Gastrocnemius medialis (tissue), 4 donors: ENCODE measurements at places on chromosomes 2 and 18.

DNA sequence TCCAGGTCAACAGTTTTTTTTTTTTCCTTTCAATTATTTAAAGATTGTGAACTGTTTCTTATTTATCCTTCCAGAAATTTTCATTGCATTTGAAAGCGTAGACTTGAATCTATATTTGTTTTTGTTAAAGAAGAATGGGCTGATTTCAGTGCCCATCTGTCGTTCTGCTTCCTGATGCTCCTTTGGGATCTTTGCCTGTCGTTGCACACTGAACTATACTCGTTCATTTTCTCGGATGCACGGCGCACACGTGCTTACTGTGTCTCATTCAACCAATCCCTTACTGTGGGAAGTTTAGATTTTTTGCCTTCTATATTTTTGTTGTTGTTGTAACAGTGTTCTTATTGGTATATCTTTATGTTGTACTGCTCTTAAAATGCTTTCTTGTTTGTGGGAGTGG lies 149.7 kb downstream of the VAPA start:
- no peak for DNase-seq

GRCh38 chr18:70781860-70782453 lies 493.1 kb downstream of the SOCS6 start:
- DNase-seq = no peak

GRCh38 chr2:215811003-215811402 lies 202.3 kb downstream of the MREG start:
- DNase-seq = no peak

GRCh38 chr2:181165199-181165868 lies 184.9 kb downstream of the UBE2E3 start:
- DNase-seq = no peak

DNA sequence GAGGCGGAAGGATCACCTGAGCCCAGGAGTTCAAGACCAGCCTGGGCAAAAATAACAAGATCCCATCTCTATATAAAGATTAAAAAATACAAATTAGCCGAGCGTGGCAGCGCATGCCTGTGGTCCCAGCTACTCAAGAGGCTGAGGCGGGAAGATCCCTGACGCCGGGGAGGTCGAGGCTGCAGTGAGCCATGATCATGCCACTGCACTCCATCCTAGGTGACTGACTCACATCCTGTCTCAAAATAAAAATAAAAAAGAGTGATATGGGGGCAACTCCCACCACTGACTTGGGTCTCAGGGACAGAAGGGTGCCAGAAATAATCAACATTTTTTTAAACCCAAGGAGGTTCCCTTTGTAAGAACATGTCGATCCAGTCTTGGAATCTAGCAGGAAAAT lies 37.6 kb downstream of the ZNF516 start:
- DNase-seq = peak; percentile 8

DNA sequence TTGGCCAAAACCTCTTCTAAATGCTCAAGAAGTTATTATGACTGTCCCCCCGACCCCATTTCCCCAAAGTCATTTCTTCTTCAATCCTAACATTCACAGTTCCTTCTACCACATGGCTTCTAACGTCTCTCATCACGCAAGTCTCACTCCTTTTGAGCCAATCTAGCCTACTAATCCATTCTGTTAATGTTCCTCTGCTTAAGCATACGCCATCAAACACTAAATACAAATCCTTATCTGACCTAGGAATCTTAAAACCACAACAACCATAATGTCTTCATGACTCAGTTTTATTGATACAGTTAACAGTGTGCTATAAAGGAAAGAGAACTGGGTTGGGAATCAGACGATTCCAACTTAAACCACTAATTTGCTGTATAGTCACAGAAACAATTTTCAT lies 23.9 kb downstream of the HNRNPLL start:
- no peak for DNase-seq

- DNase-seq = no peak
Observed at GRCh38 chr2:148545390-148546256, 98.9 kb upstream of the EPC2 start.

- DNase-seq = peak; percentile 27
Observed at GRCh38 chr2:236661762-236662110, 92.1 kb downstream of the ACKR3 start.

- DNase-seq = no peak
Observed at GRCh38 chr2:69202327-69202726, 184.7 kb downstream of the GFPT1 start.

DNA sequence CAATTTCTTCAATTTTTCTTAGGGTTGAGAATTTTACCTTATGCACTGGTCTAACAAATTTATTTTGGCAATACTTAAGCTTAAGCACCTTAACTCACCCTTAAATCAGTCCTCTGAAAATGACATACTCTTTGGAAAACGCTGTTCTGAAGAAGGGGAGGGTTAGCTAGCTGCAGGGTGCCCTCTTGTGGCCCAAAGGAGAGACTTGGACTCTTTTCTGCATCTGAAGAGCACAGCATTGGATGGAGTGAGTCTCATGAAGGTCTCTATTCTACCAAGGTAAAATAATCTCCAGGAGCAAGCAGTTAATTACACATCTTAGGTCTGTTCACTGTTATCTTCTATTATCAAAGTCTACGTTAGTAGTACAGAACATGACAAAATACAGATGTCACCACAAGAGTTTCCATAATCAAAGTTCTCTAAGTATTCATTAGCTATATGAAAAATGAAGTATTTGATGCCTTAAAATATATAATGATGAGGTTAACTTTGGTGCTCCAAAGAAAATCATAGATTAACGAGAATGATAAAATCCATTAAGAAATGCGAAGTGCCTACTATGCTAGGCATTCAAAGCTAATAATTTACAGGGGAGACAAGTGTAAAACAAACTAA lies 24.4 kb downstream of the PUM2 start:
- peak; percentile 23 for DNase-seq

- DNase-seq = no peak
Observed at GRCh38 chr2:159506202-159506601, 110.1 kb downstream of the BAZ2B start.

- peak; percentile 38 for DNase-seq
Observed at GRCh38 chr2:44291281-44292248, 16.3 kb downstream of the SLC3A1 start.

DNA sequence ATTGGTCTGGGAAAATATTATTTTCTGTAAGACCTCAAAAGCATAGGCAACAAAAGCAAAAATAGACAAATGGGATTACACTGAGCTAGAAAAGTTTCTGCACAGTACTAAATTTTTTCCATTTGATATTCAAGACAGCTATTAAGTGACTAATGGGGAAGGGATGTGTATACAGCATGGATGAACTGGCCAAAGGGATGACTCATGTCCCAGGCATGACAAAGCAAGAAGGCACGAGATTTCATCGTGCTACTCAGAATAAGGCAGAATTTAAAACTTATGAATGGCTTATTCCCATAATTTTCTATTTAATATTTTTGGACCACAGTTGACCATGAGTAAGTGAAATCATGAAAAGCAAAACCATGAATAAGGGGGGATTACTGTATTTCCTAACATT lies 1250.1 kb upstream of the GYPC start:
- no peak for DNase-seq

DNA sequence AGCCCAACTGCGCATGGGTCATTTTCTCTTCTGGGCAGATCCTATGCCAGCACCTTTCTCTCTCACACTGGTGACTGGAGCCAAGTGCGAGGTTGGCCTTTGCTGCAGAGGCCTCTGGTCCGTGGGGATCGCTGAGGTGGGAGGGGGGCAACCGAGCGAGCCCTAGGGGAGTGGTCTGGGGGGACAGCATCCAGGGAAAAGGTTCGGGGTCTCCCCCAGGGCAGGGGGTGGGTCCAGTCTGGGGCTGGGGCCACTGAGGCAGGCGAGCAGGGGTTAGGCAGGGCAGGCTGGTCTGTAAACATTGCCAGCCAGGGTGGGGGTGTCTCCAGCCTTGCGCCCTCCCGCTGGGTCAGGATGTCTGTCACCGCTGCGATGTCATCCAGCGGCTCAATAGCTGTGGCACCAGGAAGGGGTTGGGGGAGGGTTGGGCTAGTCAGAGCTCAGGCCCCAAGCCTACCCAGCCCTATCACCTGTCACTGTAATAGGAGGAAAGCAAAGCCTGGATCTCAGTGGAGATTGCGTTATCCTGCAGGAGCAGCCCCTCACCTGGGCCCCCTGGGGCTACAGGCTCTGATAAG lies 4.7 kb downstream of the WDR54 start:
- DNase-seq = no peak

GRCh38 chr2:8258406-8258805 lies 423.4 kb upstream of the ID2 start:
- no peak for DNase-seq

- DNase-seq = peak; percentile 76
Observed at GRCh38 chr2:205024822-205025518, 479.7 kb downstream of the PARD3B start.

GRCh38 chr18:24959051-24959476 lies 392.9 kb downstream of the ZNF521 start:
- no peak for DNase-seq

DNA sequence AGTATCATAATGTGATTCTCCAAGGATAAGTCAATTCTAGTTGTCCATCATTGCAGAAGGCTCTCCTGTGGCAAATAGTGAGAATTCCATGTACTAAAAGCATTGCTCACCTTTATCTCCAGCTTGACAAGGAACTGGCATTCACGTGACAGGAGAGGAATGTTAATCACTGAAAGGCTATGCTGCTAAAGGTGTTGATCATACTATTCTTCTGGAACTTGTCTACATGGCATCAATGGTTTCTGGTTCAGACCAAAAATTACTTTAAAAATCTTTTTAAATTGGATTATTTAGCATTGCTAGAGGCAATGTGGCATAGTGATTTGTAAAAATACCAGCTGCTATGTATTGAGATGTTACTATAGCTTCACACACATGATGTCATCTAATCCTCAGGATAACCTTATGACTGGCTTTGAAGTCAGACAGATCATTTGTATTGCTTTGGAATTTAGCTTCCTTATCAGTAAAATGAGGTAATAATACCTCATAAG lies 414.4 kb downstream of the MTX2 start:
- no peak for DNase-seq

DNA sequence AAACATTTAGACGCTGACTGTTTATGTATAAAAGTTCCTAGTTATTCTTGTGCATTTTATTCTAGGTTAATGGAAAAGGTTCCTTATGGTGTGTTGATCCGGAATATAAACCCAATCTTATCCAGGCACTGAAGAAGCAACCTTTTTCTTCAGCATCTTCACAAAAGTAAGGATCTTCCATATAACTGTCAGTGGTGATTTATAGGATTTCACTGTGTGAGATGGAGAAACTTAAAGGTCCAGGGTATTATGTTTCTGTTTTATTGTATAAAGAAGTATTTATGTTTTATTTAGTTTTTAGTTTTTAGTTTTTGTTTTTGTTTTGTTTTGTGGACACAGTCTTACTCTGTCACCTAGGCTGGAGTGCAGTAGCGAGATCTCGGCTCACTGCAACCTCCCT lies 171.0 kb upstream of the STON1 start:
- DNase-seq = no peak

DNA sequence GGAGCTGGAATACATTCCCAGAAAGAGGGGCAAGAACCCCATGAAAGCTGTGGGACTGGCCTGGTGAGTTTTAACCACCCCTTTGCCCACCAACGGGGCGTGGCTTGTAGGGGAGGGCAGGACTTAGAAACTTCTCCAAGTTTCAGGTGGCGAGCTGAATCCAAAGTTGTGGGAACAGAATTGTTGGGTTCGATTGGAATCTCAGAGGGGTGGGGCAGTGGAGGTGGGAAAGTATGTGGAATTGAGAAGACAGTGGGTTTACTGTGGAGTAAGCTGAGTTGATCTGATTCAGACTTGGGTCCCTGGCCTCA lies 1.1 kb downstream of the PNKD start:
- DNase-seq = no peak

DNA sequence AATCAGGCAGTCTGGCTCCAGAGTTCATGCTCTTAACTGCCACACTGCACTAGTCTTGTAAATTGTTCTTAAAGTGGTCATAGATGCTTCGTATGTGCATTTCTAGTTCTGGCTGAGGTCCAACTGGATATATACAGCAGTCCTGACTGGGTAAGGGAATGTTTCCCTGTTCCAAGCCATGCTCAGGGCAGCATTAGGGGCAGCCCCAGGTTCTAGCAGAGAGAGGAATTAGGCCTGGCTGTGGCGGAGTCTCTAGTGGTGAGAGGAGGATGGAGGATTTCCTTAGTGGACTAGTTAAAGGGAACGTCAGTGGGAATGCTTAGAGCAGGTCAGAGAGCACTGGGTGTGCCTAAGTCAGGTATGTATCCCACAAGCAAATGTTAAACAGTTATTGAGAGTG lies 28.0 kb downstream of the UBE2E3 start:
- DNase-seq = no peak

DNA sequence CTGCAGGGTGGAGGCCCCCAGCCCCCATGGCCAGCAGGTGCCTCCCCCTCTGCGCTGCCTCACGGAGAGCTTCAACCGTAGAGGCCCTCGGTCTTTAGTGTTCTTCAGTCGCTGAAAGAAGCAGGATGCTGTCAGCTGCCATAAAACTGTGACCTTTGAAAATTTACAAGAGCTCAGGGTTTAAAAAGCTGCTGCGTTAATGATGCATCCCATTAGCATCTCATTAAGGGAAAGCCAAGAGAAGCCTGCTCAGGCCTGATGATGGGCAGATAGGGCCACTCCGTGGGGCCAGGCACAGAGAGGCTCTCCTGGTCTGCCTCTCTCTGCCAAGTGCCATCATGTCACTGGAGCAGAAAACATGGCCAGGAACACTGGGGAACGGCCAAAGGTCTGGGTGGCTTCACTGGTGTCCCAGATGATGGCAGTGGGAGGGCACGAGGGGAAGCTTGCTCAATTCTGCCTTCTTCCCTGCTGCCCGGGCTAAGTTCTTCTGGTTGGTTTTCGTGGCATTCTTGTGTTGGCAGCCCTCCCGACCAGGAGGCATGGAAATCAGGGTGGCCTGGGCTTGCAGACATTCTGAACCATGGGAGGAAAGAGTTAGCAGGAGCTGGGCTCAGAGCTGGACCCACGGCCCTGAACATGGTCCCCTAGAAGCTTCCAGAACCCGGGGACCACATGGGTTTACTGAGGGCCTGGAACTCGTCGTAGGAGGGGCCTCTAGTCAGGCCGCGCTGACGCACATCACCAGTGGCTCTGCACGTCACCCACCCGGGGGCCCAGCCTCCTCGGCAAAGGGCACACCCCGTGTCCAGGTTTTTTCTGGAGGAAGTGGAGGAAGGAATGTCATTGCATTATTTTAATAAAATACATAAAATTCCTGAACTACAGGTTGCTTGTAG lies 250.7 kb downstream of the KLHL29 start:
- no peak for DNase-seq

- no peak for DNase-seq
Observed at GRCh38 chr2:101371636-101372035, 15.7 kb downstream of the CREG2 start.

- DNase-seq = no peak
Observed at GRCh38 chr2:229616433-229616832, 97.9 kb downstream of the DNER start.

GRCh38 chr2:236984046-236984445 lies 101.6 kb upstream of the COPS8 start:
- no peak for DNase-seq

- DNase-seq = no peak
Observed at GRCh38 chr2:122422384-122422991, 667.0 kb downstream of the TSN start.

DNA sequence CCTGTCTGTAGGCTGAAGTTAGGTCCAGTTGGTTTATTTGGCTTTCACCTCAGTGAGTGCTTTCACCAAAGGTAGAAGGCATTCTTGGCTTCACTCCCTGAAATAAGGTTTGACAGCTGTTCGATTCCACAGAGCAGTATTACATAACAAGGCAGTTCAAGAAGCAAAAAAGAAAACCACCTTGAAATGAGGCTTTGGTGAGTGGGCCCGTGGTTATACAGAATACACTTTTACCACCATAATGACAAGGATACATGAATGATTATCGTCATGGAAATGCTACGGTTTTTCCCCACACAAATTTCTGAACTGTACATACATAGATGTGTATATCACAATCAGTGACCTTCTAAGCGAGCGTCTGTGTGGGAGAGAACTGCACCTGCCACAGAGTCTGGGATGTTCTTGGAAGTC lies 80.0 kb upstream of the CHRNA1 start:
- no peak for DNase-seq
